Stomach (tissue), 19 donors: ENCODE measurements at places on chromosomes 12 and 14. TPM values are rescaled to one million over a fixed set of nuclear protein-coding genes. Genes with fewer than 3 reads are reported as not detected.

DNA sequence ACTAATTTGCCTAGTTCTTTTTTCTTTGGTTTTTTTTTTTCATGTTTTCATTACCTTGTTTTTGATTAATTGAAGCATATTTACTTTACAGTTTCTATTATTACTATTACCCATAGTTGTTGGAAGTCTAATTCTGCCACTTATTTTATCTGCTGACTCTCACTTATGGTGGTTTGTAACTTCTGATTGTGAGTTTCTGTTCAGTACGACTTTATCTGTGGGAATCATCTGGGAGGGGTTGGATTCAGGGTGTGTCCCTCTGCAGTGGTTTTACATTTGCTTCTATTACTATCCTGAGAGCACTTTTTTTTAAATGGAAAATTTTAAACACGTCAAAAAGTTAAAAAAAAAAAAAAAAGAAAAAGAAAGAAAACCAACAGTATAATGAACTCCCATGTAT, 26.4 kb upstream of the SOS2 start:
- no peak for DNase-seq
- no peak overlapping the region for H3K4me3 ChIP-seq
- H3K36me3 ChIP-seq = no peaks in the 10 kb centered on the region
- H3K4me1 ChIP-seq = no peaks in the 10 kb centered on the region
- no peaks in the 10 kb centered on the region for H3K27me3 ChIP-seq
- H3K27ac ChIP-seq = no peak overlapping the region

C1R gene
- total RNA-seq = 126 TPM

SCARB1 gene
- total RNA-seq = 14.6 TPM

DNA sequence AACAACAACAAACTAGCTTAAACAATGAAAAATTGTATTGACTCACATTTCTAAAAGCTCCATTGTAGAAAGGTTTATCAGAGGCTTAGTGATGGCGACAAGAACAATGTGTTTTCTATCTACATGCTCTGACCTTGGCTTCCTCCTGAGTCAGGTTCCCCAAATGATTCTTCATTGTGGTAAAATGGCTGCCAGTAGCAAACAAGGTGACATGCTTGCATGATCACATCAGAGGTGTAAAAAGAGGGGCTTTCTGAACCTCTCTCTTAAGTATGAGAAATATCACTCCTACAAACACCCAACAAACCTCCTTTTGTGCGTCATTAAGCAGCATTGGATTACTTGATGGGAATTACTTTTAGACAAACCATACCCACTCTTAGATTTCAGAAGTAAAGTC, 252.4 kb upstream of the SYT1 start:
- no peaks in the 10 kb centered on the region for H3K4me1 ChIP-seq
- no peak for DNase-seq
- no peak overlapping the region for H3K27ac ChIP-seq
- H3K27me3 ChIP-seq = no peaks in the 10 kb centered on the region
- H3K4me3 ChIP-seq = no peak overlapping the region

DNA sequence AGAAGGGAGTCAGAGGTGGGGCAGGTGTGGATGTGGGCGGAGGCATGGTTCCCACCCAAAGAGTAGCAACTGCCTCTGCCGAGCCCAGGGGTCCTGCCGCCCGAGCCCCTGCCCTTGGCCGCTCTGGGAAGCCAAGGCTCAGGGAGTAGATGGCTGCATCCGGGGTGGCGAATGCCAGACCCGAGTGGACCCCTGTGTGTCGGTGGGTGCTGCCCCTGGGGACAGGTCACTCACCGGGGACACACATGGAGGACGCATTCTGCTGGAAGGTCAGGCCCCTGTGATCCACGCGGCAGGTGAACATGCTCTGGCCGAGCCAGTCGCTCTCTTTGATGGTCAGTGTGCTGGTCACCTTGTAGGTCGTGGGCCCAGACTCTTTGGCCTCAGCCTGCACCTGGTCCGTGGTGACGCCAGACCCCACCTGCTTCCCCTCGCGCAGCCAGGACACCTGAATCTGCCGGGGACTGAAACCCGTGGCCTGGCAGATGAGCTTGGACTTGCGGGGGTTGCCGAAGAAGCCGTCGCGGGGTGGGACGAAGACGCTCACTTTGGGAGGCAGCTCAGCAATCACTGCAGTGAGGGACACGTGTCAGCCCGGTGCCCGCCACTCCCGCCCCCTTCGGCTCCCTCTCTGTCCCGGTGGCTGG, 329.0 kb downstream of the TMEM121 start:
- DNase-seq = no peak
- no peaks in the 10 kb centered on the region for H3K4me1 ChIP-seq
- H3K4me3 ChIP-seq = no peak overlapping the region
- no peaks in the 10 kb centered on the region for H3K36me3 ChIP-seq

DNA sequence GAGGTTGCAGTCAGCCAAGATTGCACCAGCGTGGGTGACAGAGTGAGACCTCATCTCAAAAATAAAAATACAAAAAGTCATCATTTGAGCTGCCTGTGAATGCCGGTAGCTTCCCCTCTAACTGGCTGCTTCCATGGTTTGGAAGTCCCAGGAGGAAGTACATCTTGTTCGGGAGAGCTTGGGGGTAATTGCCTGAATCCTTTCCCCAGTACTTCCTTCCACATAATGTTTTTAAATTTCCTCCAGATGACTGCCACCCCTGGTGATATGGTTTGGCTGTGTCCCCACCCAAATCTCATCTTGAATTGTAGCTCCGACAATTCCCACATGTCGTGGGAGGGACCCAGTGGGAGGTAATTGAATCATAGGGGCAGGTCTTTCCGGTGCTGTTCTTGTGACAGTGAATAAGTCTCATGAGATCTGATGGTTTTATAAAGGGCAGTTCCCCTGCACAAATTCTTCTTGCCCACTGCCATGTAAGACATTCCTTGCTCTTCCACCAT, 87.2 kb downstream of the SPRING1 start:
- H3K27me3 ChIP-seq = no peaks in the 10 kb centered on the region
- H3K4me3 ChIP-seq = no peak overlapping the region
- H3K36me3 ChIP-seq = no peaks in the 10 kb centered on the region
- no peak overlapping the region for H3K27ac ChIP-seq
- H3K4me1 ChIP-seq = no peaks in the 10 kb centered on the region
- DNase-seq = no peak

- H3K27ac ChIP-seq = no peak overlapping the region
- peaks cover 50% of the 10 kb centered on the region for H3K4me1 ChIP-seq
- H3K36me3 ChIP-seq = no peaks in the 10 kb centered on the region
- no peaks in the 10 kb centered on the region for H3K27me3 ChIP-seq
- H3K4me3 ChIP-seq = no peak overlapping the region
- no peak for DNase-seq
These were observed 28.3 kb downstream of the FRMD6 start for GRCh38 chr14:51680031-51680430.

DNA sequence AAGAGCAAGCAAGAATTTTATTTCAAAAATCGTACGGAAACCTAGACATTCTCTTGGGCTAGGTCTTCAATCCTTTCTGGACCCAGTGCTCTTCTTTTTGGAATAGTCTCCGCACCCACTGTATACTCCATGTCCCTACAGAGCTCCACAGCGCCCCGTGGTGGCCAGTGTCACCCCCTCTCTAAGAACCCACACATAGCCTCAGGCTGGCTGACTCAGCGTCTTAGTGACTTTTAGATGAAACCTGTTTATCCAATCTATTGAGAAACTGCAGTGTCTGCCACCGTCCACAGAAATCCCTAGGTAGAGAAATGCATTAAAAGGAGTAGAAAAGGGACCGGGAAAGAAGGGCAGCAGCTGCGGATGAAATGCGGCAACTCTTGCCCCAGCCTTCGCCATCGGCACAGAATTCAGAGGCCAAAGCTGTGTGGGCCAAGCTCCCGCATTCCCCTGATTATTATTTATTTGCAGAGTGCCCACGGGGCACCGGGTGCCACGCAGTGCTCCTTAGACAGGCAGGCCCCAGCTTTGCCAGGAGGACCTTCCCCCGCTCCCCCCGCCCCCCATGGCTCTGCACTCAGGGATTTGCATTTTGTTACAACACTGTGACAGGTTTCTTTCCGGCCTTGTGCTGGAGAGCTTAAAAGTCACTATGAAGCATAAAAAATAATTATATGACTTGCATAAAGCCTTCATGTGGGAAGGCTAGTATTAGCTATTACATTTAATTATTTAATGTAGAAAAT, 170.1 kb upstream of the FKBP4 start:
- peaks cover 47% of the 10 kb centered on the region for H3K36me3 ChIP-seq
- H3K4me1 ChIP-seq = peaks cover 6% of the 10 kb centered on the region
- H3K4me3 ChIP-seq = no peak overlapping the region

DNA sequence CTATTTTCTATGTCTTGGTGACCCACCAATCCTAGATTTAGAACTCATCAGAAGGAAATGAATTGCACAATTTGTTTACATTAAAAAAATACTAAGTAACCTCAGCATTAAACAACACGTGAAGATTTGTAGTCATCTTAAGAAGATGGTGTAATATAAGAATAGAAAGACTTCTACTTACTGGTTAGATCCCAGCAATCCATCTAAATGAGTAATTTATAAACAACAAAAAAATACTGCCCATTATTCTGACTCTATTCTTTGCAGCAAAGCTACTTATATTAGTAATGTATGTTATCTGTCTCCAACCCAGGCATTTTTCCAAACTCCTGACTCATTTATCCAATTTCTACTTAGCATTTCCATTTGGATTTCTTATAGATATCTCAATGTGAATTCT, 67.8 kb downstream of the CD163L1 start:
- H3K27ac ChIP-seq = no peak overlapping the region
- no peak overlapping the region for H3K4me3 ChIP-seq
- no peaks in the 10 kb centered on the region for H3K27me3 ChIP-seq
- H3K4me1 ChIP-seq = no peaks in the 10 kb centered on the region

- DNase-seq = no peak
- H3K4me1 ChIP-seq = no peaks in the 10 kb centered on the region
- no peaks in the 10 kb centered on the region for H3K27me3 ChIP-seq
- no peak overlapping the region for H3K4me3 ChIP-seq
- peaks cover 69% of the 10 kb centered on the region for H3K36me3 ChIP-seq
- no peak overlapping the region for H3K27ac ChIP-seq
These were observed 54.6 kb downstream of the PROX2 start for GRCh38 chr14:74821267-74821915.

- DNase-seq = no peak
- H3K27ac ChIP-seq = no peak overlapping the region
- no peaks in the 10 kb centered on the region for H3K36me3 ChIP-seq
- no peak overlapping the region for H3K4me3 ChIP-seq
- no peaks in the 10 kb centered on the region for H3K4me1 ChIP-seq
- H3K27me3 ChIP-seq = peaks cover 6% of the 10 kb centered on the region
These were observed 24.8 kb downstream of the RGS6 start for GRCh38 chr14:71956920-71957563.

DNA sequence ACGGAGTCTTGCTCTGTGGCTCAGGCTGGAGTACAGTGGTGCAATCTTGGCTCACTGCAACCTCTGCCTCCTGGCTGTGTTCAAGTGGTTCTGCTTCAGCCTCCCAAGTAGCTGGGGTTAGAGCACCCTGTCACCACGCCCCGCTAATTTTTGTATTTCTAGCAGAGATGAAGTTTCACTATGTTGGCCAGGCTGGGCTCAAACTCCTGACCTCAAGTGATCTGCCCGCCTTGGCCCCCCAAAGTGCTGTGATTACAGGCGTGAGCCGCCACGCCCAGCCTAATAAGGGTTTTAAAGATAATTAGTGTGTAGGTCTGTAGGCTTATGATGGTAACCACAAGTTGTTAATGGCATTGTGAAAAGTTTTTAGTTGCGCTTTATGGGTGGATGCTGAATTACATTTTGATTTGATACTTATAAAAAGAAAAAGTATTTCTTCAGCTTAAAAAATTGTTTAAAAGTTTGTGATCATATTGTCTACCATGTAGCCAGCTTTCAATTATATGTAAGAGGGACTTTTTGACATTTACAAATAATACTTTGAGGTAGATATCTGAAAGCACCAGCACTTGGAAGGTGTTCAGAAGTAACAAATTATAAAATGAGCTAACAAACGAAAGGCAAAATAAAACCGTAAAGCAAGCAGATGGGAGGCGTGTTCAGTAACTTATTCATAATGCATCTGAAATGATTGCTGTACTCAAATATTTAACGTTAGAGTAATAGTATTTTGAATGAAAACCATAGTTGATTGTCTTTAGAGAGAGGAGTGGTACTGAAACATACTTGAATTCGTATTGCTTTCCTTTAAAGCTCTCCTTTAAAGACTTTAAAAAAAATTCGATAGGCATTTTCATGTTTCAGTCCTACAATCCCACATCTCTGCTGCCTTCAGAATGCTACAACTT, 37.1 kb downstream of the MDM2 start:
- H3K4me1 ChIP-seq = no peaks in the 10 kb centered on the region
- H3K36me3 ChIP-seq = peaks cover 52% of the 10 kb centered on the region
- H3K27ac ChIP-seq = no peak overlapping the region
- H3K27me3 ChIP-seq = no peaks in the 10 kb centered on the region

TAS2R31 gene
- total RNA-seq = not detected

DNA sequence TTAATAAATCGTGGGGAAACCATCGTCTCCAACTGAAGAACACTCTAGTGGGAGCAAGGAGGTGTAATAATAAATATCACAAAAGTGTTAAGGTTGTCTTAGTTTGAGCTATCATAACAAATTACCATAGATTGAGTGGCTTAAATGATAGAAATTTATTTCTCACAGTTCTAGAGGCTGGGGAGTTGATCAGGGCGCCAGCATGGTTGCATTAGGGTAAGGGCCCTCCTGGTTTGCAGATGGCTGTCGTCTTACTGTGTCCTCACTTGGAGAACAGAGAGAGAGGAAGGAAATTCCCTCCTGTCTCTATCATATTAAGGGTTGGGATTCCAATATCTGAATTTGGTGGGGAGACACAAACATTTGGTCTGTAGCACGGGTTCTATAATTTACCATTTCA, 33.0 kb downstream of the MRPS35 start:
- H3K4me3 ChIP-seq = no peak overlapping the region
- DNase-seq = no peak
- H3K27me3 ChIP-seq = no peaks in the 10 kb centered on the region

GRCh38 chr12:49784756-49785409, 43.3 kb downstream of the NCKAP5L start:
- no peaks in the 10 kb centered on the region for H3K36me3 ChIP-seq
- H3K4me3 ChIP-seq = no peak overlapping the region
- H3K27ac ChIP-seq = no peak overlapping the region
- no peak for DNase-seq

GRCh38 chr12:27549236-27549800, 25.3 kb downstream of the PPFIBP1 start:
- peaks cover 12% of the 10 kb centered on the region for H3K4me1 ChIP-seq
- no peaks in the 10 kb centered on the region for H3K36me3 ChIP-seq
- H3K27me3 ChIP-seq = no peaks in the 10 kb centered on the region
- DNase-seq = no peak

- no peak overlapping the region for H3K27ac ChIP-seq
- H3K27me3 ChIP-seq = no peaks in the 10 kb centered on the region
- no peaks in the 10 kb centered on the region for H3K36me3 ChIP-seq
- H3K4me1 ChIP-seq = no peaks in the 10 kb centered on the region
These were observed 364.9 kb upstream of the FLRT2 start for GRCh38 chr14:85165094-85165493.

GRCh38 chr12:4006743-4007142, 133.5 kb upstream of the PARP11 start:
- H3K4me3 ChIP-seq = no peak overlapping the region
- H3K27ac ChIP-seq = no peak overlapping the region
- H3K4me1 ChIP-seq = no peaks in the 10 kb centered on the region
- no peaks in the 10 kb centered on the region for H3K27me3 ChIP-seq
- H3K36me3 ChIP-seq = no peaks in the 10 kb centered on the region
